ENCODE measurements at places on chromosomes 16 and 17.

- no peak for DNase-seq
Observed at GRCh38 chr17:19415311-19415710, 4.3 kb downstream of the RNF112 start.

DNA sequence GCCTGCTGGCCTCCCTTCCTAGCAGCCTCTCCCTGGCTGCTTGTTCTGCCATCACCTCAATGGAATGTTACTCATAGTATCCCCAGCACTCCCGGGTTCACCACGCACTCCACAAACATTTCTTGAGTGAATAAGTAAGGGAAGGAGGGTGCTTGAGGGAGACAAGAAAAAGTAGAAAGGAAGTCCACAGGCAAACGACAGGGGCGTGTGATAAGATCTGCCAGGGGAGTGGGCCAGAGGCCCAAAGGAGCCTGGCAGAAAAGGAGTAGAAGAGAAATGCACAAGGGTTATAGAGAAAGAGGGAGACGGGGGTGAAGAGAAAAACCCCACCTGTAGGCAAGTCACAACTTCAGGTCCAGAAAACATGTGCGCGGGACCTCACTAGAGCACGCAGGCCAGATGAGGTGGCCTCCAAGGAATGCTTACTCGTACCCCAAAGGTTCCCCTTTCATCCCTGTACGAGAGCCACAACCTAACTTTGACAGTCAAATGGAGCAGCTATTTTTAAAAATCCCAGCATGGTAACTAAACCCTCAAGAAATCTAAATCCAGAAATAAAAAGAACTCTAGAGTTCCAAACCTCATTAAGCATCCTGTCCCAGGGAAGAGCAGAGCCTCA lies 6.6 kb downstream of the ZDHHC7 start:
- no peak for DNase-seq

DNA sequence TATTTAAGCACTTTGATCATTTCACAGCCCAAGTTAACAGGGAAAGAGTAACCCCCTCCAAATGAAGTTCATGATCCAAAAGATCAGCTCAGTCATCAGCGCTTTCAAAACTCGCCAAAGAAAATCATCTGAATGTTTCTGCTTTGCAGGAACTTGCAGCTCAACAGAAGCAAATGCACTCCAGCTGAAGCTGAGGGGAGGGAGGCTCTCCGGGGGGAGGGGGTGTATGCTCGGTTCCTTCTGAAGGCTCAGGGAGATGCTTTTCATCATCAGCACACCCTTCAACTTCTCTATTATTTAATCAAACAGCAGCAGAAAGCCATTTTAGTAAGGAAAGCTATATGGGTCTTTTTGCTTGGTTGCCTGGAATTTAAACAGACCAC lies 24.4 kb upstream of the ERN1 start:
- DNase-seq: no peak

DNA sequence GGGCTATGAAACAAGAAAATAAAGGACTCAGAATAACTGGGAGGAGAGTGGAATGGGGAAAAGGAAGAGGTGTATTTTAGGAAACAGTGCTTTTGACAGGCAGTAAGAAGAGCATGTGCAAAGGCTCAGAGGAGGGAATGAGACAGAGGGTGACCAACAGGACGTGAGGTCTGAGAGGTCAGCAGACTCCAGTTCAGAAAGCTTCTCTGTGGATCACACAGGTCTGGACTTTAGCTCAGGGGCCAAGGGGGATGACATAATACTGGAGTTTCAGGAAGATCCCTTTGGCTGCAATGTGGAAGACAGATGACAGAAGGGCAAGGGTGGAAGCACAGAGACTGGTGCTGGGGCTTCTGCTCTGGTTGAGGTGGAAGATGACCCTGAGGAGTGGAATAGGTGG lies 489.9 kb upstream of the CDH5 start:
- no peak for DNase-seq

GRCh38 chr16:1028056-1028455 lies 44.5 kb upstream of the SSTR5 start:
- no peak for DNase-seq

DNA sequence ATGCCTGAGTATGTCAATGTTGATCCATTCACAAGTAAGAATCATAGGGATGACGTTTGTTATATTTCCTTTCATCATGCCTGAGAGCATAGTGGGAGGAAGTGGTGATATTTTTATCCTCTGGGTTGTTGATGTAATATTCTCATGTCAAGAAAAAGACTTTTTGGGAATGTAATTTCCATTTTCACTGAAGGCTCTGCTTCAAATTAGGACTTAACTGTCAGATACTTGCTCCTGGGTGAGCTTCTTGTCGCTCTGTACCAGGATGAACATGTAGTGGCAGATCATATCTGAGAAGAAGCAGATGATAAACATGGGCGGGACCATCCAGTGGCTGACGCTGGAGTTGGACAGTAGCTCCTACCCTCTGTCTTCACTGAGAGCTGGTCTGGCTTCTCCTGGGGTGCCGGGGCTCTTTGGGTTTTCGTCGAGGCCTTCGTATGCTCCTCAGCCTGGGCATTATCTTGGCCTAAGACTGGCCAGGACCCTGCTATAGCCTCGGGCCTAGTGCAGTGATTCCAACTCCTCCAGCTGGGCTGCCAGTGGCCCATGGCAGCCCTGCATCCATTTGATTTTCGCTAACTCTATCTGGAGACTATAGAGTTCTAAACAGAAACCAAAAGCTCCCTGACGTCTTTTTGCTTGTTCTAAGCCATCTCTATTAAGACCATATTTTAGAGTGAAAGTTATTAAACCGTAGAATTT lies 19.7 kb downstream of the CYB5B start:
- no peak for DNase-seq

- DNase-seq: no peak
Observed at GRCh38 chr17:11216976-11217375, 24.0 kb upstream of the SHISA6 start.

Data from left lobe of liver (tissue), 2 donors.